Suprapubic skin (tissue), 4 donors: ENCODE measurements at places on chromosomes 11 and 22.

DNA sequence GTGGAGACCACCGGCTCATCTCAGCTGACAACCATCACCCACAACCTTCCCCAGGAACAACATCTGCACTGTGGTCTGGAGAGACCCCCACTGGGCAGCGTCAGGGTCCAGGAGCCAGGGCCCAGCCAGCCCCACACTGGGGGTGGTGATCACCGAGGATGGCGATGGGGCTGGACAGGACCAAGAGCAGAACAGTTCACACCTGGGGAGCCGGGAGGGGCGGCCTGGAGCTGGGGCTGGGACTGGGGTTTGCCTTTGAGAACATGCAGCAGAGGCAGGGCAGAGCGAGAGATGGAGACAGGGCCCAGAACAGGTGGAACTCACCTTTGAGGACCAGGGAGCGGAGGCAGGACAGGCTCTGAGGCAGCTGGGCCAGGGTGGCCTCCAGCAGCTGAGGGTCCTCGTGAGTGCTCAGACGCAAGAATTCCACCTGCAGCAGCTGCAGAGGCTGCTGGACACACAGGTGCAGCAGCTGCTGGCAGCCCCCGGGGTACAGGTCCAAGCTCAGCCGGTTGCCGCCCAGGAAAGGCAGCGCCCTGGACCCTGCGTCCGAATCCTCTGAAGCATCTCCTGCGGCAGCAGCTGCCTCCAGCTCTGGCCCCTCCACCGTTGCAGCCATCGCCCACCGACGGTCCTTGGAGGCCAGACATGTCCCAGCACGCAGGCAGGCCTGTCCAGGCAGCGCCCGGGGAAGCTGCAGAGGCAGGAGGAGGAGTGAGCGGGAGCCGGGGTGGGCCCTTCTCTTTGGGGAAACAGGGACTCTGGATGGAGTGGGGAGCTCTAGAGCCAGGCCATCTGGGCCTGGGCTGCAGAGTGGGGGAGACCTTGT is 1.0 kb downstream of the PIDD1 start:
- DNase-seq, result no peak

DNA sequence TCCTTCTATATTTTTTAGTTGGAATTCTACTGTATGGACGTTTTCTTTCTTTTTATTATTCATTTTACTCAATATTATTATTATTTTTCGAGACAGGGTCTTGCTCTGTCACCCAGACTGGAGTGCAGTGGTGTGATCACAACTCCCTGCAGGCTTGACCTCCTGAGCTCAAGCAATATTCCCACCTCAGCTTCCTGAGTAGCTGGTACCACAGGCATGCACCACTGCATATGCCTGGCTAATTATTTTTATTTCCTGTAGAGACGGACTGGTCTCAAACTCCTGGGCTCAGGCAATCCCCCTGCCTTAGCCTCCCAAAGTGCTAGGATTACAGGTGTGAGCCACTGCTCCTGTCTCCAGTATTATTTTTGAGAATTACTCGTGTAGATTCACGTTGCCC is 34.0 kb upstream of the CCDC134 start:
- DNase-seq, result no peak

DNA sequence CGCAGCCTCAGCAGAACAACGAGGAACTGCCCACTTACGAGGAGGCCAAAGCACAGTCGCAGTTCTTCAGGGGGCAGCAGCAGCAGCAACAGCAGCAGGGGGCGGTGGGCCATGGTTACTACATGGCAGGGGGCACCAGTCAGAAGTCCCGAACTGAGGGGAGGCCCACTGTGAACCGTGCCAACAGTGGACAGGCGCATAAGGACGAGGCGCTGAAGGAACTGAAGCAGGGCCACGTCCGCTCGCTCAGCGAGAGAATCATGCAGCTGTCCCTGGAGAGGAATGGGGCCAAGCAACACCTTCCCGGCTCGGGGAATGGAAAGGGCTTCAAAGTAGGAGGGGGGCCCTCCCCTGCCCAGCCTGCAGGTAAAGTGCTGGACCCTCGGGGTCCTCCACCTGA is 31.6 kb downstream of the AMOTL1 start:
- no peak for DNase-seq

GRCh38 chr11:128480066-128480465 is 107.3 kb downstream of the ETS1 start:
- DNase-seq, result no peak

DNA sequence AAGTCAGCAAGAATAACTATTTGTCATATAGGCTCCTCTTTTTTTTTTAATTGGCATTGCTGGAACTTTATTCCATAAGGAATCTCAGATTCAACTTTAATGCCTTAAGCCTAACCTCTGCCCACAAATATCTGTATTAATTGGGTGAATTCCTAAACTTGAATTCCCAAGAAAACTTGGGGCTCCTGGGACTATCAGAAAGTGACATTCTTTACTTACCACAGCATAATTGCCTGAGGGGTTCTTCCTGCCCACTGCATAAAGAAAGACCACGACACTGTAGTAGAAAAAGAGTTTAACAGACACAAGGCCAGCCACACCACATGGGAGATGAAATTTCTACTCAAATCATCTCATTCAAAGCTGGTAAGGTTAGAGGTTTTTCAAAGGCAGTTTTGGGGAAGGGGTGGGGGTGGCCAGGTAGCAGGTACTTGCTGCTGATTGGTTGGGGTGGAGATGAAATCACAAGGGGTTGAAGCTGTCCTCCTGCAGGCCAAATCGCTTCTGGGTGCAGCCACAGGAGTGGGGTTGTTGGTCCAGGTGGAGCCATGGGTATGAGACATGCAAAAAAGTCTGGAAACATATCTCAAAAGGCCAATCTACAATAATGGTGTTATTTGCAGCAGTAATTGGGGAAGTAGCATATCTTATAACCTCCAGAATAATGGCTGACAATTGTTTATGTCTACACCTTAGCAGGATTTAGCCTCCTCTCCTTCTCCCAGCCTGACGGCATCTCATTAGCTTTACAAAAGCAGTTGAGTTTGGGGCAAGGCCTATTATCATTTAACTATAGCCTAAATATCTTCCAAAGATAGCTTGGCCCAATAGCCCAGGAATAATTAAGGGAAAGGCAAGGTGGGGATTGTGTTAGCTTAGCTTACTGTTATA is 4.8 kb upstream of the NLRP10 start:
- no peak for DNase-seq

- DNase-seq, result no peak
These were observed 201.1 kb upstream of the LRRC4C start for GRCh38 chr11:41660585-41660984.

GRCh38 chr11:24412722-24413121 is 84.1 kb upstream of the LUZP2 start:
- no peak for DNase-seq

DNA sequence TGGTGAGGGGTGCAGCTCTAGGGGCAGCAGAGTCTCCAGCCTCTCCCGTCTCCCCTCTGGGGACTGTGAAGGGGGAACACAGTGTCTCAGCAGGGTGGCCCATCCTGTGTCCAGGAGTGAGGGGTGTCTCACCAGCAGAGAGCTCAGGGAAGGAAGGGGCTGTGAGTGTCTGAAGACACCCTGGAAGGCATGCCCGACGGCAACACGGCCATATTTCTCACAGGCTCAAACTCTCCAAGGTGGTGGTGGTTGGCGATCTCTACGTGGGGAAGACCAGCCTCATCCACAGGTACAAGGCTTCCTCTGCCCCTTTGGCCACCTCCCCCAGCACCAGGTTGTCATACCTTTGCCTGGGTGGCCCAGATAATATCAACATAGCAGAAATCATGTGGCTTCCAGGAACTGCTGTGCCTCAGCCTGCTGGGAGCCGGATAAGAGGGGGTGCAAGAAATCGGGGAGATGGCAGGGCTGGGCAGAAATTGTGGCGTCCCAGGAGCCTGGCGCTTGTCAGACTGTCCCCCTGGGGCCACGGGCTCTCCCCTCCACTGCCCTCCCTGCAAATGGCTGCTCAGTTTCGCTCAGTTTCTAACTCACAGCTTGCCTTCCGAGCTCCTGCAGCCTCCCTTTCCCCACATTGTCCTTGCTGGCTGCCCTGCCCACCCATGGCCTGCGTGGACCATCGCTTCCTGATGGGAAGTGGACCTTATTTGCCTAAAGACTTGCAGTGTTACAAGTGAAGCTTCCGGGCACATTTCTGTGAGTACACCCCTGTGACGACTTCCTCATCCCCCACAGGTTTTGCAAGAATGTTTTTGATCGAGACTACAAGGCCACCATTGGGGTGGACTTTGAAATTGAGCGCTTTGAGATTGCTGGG is 7.2 kb downstream of the RAB36 start:
- no peak for DNase-seq

GRCh38 chr11:3160252-3161031 is 4.7 kb downstream of the OSBPL5 start:
- peak; percentile 94 for DNase-seq

GRCh38 chr22:23569716-23570115 is 10.4 kb downstream of the IGLL1 start:
- no peak for DNase-seq

GRCh38 chr11:122367809-122368231 is 251.8 kb upstream of the BLID start:
- DNase-seq, result no peak
